ENCODE measurements at places on chromosomes 6 and 20. TPM values are rescaled to one million over a fixed set of nuclear protein-coding genes. Genes with fewer than 3 reads are reported as not detected.

The FAM184A gene
- total RNA-seq = 0.74 TPM

The ADTRP gene
- 2.6 TPM for total RNA-seq

The OXT gene
- total RNA-seq = not detected

The SNAI1 gene
- total RNA-seq = 2.7 TPM

The FRS3 gene
- 2.7 TPM for total RNA-seq

The KCNK16 gene
- total RNA-seq = not detected

The ECT2L gene
- under 0.01 TPM for total RNA-seq

The HTR1E gene
- total RNA-seq = not detected

The KHDC1L gene
- not detected for total RNA-seq

The CD109 gene
- total RNA-seq = 39.2 TPM

The HDGFL1 gene
- not detected for total RNA-seq

The DEF6 gene
- total RNA-seq = 0.18 TPM

The SLC35B3 gene
- total RNA-seq = 8.0 TPM

The POPDC3 gene
- 33.7 TPM for total RNA-seq

The TM9SF4 gene
- 20.0 TPM for total RNA-seq

The BMP5 gene
- not detected for total RNA-seq

The ZC3H12D gene
- total RNA-seq = 0.09 TPM

The TOMM6 gene
- total RNA-seq = 38.3 TPM

The NKX2-2 gene
- not detected for total RNA-seq

The C6orf163 gene
- total RNA-seq = 3.9 TPM

The RWDD2A gene
- 5.0 TPM for total RNA-seq

The CRISP2 gene
- not detected for total RNA-seq

The GPANK1 gene
- 69.8 TPM for total RNA-seq

The C20orf202 gene
- total RNA-seq = 0.09 TPM

The SNAP25 gene
- total RNA-seq = 0.65 TPM

The APOM gene
- not detected for total RNA-seq

The IP6K3 gene
- total RNA-seq = not detected

The LTB gene
- not detected for total RNA-seq

The LINC00237 gene
- total RNA-seq = not detected

The RHAG gene
- not detected for total RNA-seq

The OR2W1 gene
- not detected for total RNA-seq

The PRR18 gene
- not detected for total RNA-seq

The TP53INP2 gene
- 2.1 TPM for total RNA-seq

The TTLL9 gene
- total RNA-seq = 0.41 TPM

The SLC2A10 gene
- total RNA-seq = 37.4 TPM

The KCNK5 gene
- under 0.01 TPM for total RNA-seq

The AK9 gene
- 16.6 TPM for total RNA-seq

The GSTA3 gene
- total RNA-seq = not detected

All from fibroblast of the aortic adventitia (primary cell).